ENCODE measurements at places on chromosomes 3 and 15.
A peak's percentile ranks its signal among the peaks of the same experiment; 100 is the strongest.

DNA sequence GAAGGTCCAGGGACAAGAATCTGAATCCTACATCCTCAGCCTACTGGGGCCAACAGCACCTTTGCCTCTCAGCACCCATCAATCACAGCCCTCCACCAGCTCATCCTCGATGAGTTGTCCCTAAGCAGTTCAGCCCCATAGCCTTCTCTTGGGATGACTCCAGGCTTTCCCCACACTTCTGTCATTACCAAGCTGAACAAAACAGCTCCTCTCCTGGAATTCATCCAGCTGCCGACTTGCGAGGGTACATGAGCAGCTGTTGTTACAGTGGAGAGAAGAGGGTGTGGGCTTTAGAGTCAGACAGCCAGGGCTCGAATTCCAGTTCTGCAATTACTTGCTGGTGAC lies 69.0 kb upstream of the THBS1 start:
- no peak for DNase-seq

GRCh38 chr3:184284696-184285095 lies 8.9 kb downstream of the ECE2 start:
- DNase-seq, result no peak

- peak; percentile 77 for DNase-seq
Measured at GRCh38 chr3:179322286-179323196, at the start of gene ZNF639. ZNF639 (plus strand) TSS chr3:179323031; CDS start chr3:179328294, 5,263 bp downstream.

DNA sequence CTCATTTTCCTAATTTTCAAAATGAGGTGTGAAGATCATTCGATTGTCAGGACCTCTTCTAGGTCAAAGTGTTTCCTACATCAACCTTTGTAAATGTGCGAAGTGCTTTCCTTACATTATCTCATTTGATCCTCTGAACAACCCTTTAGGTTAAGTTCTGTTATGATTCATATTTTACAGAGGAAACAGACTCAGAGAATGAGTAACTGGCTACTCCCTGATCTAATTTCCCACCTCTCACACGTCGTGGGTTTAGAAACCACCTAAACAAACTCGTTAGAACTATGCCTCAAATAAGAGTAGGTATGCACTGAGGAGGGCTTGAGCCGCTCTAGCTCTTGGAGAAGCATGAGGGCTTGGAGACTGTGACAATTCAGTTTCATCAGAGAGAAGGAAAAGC lies 148.6 kb downstream of the CD47 start:
- DNase-seq, result no peak

DNA sequence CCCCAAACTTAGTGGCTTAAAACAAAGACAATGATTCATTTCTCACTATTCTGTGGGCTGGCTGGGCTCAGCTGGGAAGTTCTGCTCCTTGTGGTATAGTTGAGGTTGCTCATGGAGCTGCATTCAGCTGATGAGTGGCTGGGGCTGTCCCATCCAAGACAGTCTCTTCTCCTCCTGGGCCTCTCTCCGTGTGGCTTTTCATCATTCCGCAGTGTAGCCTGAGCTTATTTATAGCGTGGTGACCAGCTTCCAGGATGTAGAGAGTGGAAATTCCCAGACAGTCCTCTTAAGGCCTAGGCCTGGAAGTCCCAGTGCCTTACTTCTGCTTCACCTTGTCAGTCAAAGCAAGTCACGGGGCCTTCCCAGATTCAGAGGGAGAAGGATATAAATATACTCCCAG lies 136.7 kb upstream of the DAZL start:
- DNase-seq, result no peak

DNA sequence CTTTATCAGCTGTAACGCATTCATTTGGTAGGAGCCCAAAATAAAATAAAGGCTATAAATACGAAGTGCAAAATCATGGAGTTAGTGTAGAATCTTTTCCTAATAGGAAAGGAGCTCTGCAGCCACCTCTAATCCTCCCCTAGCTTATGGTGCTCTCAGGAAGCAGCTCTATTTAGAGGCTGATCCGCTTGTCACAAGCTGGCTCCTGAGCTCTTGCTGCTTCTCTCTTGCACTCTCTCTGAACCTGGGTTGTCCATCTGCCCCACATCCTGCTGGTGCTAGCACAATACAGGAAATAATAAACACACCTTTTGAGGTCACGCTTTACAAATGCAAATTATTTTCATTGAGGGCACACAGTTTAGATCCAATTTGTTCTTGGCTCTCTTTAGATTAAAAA lies 37.3 kb upstream of the BFSP2 start:
- DNase-seq, result no peak

GRCh38 chr3:28699283-28699682 lies 350.7 kb upstream of the AZI2 start:
- DNase-seq, result no peak

- DNase-seq, result no peak
Measured at GRCh38 chr3:129530251-129530791, 1.9 kb downstream of the RHO start.

GRCh38 chr3:134567605-134568004 lies 81.7 kb downstream of the CEP63 start:
- DNase-seq, result no peak

Measured in bone marrow (tissue), 2 donors.